ENCODE measurements at places on chromosomes 3 and 15.

GRCh38 chr3:160194438-160194837 lies 30.8 kb upstream of the C3orf80 start:
- DNase-seq: no peak

DNA sequence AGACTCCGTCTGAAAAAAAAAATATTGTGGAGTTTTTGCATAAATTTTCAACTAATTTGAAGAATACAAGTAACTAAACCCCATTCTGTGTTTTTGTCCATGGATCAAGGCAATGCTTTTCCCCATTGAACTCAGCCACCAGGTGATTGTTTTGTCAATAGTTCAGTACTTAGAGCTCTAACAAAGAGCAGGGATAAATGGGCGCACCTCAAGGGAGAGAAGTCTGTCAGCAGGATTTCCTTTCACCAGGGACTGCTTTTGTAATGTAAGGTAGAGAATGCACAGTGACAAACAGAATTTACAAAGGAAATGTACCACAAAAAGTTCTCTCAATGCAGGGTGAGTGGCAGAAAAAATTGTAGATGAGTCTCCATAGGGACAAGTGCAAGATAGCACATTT lies 10.8 kb upstream of the ATP13A5 start:
- no peak for DNase-seq

DNA sequence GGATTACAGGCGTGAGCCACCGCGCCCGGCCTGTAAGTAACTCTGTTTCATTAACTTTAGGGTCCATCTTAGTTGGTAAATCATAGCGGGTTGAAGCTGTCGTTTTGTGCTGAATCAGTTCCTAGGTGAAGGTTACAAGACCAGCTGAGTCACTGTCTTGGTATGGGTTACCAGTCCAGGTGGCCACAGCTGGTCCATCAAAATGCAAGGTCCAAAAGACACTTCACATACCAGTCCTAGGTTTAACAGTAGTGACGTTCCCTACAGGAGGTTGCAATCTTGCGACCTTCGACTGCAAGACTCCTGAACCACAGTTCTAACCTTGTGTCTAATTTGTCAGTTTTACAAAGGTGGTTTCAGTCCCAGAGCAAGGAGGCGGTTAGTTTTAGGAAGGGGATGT lies 160.1 kb upstream of the ATP10A start:
- DNase-seq: peak; percentile 36

GRCh38 chr3:154015307-154015706 lies 105.9 kb upstream of the ARHGEF26 start:
- DNase-seq: no peak

- no peak for DNase-seq
Measured at GRCh38 chr3:62241279-62241678, 132.1 kb downstream of the FEZF2 start.

DNA sequence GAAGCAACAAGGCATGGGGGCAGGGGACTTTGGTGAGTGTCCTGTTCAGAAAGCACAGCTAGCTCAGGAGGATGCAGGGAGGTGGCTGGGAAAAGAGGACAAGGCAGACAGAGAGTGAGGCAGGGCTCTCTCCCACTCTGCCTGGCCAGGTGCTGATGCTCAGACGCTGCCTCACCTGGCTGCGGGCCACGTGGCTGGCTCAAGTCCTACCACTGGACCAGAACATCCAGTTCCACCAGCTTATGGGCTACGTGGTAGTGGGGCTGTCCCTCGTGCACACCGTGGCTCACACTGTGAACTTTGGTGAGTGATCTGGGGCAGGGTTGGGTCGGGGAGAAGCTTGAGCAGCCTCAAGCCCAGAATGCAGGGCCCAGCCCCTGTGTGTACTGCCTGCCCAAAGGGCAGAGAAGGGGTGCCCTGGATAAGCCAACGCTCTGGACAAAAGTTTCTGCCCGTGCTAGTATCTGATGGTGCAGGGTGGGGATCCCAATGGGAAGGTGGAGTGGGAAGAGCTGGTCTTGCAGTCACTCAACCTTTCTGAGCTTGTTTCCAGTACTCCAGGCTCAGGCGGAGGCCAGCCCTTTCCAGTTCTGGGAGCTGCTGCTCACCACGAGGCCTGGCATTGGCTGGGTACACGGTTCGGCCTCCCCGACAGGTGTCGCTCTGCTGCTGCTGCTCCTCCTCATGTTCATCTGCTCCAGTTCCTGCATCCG lies 20.9 kb downstream of the NOX5 start:
- no peak for DNase-seq

DNA sequence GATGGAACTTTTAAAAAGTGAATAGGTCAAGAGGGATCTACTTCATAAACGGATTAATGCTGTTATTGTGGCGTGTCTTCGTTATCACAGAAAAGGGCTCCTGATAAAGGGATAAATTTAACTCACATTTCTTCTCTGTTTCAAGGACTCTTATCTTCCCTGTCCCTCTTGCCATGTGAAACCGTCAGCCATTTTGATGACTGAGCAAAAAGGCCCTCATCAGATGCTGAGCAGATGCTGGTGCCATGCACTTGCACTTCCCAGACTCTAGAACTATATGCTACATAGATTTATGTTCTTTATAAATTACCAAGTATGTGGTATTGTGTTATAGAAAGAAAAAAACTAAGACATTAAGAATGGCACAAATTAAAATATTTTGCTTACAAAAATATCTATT lies 1011.8 kb upstream of the GBE1 start:
- DNase-seq: no peak

DNA sequence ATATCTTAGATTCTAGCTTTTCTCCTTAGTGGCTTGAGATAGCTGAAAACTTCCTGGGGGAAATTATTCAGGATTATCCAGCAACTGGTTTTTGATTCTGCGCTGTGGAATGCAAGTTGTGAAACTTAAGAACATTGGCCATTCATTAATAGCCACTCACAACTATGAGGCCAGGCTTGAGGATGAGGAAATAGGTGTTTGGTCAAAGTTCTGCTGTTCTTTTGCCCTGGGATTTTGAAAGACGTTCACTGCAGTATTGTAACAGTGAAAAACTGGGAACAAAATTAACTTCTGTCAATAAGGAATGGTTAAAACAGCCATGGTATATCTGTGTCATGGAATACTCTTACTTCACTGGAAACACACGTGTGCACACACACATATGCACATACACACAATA lies 44.1 kb downstream of the CTXND1 start:
- no peak for DNase-seq

- DNase-seq: no peak
Measured at GRCh38 chr3:24047513-24047912, 102.4 kb downstream of the NR1D2 start.

GRCh38 chr15:75109021-75109735 lies 85.8 kb downstream of the PPCDC start:
- DNase-seq: no peak

- no peak for DNase-seq
Measured at GRCh38 chr3:50167069-50167840, 12.1 kb downstream of the SEMA3F start.

Measured in osteocyte (in vitro differentiated cells).